ENCODE measurements at places on chromosomes 2 and 18.

DNA sequence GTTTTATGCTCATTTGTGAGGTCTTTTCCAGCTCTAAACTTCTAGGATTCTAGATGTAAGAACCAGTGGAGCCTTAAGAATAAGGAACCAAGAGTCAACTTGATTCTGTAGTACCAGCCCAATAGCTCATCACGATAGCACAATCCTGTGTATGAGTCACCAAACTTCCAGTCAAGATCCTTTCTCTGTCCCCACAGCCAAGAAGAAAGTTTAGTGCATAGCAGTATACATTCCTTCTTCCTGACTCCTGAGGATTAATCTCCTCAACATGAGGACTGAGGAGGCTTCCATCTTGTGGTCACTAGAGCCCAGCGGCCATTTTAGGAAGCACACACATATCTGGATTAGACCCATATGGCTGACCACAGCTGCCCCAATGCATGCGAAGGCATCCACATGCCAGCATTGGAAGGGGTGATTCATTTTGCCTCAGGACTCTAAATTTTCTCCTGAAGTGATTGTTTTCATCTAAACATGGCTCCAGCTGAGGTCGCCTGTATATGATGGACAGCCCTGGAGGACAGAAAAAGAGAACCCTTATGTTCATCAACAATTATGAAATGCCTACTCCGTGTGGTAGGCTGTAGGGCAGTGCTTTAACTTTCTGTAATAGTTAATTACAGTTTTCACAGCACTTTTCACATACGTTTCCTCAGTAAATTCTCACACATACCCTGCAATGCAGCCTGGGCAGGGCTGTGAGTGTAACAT lies 53.5 kb downstream of the RASGRP3 start:
- no peak for DNase-seq

GRCh38 chr2:212549463-212549862 lies 10.9 kb upstream of the ERBB4 start:
- no peak for DNase-seq

DNA sequence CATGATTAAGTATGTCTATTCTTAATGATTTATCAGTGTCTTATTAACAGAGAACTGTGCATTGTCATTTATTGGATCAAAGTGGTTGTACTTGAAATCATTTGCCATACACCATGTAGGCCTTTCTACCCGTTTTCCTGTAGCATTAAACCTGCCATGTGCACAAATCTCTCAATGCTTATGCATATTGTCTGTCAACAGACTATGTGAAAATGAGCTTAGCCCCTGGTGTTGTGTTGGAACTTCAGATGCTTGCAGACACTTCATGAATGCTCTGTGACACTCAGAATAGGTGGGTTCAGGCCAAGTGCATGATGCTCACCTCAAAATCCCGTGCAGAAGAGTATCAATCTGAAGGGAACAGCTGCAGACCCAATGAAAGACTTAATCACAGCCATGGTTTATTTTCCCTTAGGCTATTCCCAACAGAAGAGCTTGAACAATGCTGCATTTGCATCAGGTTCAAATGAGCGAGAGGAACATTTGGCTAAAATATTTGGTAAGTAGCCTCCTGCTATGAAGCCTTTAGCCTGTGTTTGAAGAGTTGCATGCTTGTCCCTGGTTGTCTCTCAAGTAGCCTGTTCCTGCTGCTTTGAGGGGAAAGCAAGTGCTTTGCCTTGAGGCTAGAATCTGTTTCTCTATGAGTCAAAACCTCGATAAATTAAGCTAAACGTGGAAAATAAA lies 6.1 kb downstream of the C2orf92 start:
- no peak for DNase-seq

- no peak for DNase-seq
These were observed 33.3 kb upstream of the NCK2 start for GRCh38 chr2:105711394-105711793.

GRCh38 chr18:48739266-48740067 lies 200.6 kb downstream of the CTIF start:
- no peak for DNase-seq

DNA sequence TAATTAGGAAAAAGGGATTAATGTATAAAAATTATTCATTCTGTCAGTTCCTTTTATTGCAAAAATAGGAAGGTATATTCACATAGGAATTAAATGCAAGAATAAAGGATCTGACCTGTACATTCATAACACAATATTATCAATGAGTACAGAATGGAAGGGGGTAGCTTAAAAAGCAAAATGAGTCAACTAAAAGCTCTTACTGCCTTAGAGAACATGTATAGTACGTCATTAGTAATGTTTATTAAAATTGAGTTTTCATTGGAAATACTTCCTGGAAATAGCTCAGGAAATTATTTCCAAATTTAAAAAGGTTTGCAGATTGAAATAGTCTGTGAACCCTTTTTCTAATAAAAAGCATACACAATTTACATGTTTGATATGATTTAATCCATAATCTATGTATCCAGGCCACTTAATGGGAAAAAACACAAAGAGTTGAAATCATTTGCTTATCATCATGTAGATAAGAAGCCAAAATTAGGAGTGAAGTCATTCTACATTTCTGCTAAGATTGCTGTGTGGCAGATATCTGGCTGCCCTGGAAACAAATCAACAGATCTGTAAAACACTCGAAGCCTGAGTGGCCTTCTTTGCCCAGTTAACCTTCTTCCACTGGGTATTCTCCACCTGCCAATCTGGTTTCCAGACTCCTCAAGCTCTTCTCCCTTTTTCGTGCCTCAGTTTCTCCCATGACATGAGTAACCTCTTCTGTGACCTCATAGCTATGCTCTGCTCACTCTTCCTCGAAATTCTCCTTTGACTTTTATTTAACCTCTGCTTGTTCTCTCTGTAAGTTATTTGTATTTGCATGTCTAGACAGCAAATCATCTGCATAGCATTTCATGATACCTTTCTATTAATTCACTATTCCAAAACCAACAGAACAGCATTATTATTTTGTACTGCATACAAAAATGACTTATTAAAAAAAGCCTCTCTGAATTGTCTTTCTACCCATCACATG lies 181.2 kb upstream of the REV1 start:
- DNase-seq, result no peak

DNA sequence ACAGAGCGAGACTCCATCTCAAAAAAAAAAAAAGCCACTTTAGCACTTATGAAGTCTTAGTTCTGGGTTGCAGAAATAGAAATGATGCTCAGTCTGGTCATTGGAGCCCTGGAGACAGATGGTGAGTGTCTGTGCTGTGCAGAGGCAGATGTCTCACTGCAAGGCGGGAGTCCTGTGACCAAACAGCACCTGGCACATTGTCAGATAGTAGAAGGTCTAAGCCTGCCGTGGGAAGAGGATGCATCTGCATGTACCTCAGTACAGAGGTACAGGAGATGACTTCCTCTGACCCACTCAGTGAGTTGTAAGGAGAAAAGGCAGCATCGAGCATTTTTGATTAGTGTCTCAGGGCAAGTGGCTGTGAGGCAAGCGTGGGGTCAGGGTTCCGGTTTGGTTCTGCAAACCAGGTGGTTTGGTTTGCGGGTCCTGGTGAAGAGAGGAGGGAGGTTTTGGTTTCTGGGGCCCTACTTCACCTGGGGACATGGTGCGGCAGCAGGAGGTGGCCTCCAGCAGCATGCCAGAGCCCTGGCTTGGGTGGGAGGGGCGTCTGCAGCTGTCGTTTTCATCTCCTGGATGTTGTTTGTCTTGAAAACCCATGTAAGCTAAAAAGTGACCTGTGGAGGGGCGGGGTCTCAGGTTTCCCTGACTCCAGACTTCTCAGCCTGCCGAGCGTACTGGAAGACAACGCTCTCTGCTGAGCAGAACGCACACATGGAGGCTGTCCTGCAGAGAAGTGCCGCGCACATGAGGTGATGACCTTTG lies 3.8 kb downstream of the RBFA start:
- no peak for DNase-seq

DNA sequence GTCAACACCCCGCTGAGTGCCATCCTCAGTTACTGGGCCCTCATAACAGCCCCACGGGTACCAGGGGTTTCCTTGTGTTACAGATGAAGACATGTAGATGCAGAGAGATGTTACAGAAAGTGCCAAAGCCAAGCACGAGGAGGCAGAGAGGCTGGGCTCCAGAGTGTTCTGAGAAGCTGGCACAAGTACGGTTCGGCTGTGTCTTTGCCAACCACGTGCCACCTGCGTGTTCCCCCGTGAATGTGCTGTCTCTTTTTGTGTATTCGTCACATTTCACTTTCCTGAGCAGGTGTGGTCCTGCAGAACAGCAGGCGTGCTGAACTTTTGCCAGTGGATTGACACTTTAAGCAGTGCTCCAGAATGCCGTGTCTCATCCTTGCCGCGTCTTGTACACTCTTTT lies 124.6 kb downstream of the NCK2 start:
- no peak for DNase-seq

DNA sequence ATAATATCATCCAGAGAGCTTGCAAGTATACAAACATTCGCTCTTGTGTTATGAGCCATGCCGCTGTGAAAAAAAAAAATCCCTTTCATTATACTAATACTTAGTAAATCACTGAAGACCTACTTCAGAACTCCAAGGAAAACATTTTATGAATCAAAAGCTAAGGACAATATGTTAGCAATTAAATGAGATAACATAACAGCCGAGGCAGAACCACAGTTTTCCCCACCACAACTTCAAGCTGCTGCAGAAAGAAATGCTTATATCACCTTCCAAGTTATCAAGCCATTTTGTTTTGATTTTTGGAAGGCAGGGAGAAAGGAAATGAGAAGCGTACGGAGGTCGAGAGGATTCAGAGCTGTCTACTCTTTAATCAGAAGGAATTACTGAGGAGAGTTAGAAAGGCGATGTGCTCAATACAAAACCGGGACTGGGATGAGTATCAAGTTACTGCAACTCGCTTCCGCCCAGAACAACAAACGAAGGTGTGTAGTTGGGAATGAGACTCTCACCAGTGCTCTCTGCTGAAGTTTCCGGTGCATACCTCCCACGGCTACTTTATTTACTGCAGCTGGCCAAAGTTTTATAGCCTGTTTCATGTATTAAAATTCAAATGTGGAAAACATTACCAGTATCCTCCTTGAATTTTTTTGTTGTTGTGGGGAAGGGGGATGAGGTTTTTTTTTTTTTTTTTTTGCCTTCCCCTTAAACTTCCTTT lies 292.2 kb upstream of the CCDC68 start:
- DNase-seq, result no peak

DNA sequence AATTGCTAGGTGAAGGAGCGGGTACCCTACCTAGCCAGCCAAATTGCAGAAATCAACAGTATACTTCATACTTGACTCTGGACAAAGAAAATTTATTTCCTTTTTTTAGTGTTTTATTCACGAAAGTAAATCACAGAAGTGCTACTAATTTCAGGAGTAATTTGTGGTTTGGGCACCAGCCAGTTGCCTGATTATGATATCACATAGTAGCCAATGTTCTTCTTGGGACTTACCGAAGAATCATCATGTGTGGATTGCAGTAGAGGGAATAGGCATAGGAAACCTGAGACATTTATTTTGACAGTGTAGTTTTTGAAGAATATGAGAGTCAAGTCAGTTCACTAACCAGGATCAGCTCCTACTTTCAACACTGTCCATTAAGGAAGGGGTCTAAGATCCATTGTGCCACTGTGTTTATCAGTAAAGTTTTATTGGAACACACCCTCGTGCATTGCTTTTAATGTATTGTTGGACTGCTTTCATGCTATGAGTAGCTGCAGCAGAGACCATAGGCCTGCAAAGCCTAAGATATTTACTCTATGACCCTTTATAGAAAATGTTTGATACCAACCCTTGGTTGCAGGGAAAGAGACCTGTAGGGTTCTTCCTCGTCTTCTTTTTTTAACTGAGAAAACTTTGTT lies 32.1 kb downstream of the TNFRSF11A start:
- no peak for DNase-seq

Data from effector CD4-positive, alpha-beta T cell (primary cell).